Osteoblast (primary cell): ENCODE measurements at places on chromosomes 7 and 10. TPM values are rescaled to one million over a fixed set of nuclear protein-coding genes. Genes with fewer than 3 reads are reported as not detected.

DNA sequence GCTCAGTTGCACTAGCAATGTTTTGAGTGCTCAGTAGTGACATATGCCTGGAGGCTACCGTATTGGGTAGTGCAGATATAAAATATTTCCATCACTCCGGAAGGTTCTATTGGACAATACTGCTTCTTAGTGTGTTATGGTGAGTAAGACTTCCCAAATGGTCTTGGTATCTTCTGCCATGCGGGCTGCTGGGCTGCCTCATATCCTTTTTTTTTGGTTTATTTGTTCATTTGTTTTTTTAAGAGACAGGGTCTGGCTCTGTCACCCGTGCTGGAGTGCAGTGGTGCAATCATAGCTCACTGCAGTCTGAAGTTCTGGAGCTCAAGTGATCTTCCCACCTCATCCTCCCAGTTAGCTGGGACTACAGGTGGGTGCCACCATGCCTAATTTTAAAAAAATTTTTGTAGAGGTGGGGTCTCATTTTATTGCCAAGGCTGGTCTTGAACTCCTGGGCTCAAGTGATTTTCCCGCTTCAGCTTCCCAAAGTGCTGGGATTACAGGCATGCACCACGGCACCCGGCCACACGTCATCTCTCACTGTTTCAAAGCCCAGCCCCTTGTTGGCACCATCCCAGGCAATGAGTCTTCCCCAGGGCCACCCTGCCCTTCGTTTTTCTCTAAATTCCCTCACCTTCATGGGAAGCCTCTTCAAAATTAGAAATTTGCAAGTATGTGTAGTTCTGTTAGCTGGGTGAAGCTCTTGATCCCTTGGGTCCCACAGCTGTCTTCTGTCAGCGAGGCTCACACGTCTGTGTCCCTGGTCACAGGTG, 111.0 kb upstream of the KLF14 start:
- H3K4me1 ChIP-seq, result peaks cover 38% of the 10 kb centered on the region
- peak overlapping the region; percentile 43 for H3K4me3 ChIP-seq
- peak overlapping the region; percentile 94 for H3K27ac ChIP-seq
- no peaks in the 10 kb centered on the region for H3K36me3 ChIP-seq

GRCh38 chr10:60937022-60937421, 7.0 kb downstream of the RHOBTB1 start:
- no peak overlapping the region for H3K4me3 ChIP-seq
- DNase-seq, result no peak
- H3K36me3 ChIP-seq, result peaks cover 8% of the 10 kb centered on the region
- H3K27ac ChIP-seq, result no peak overlapping the region
- H3K4me1 ChIP-seq, result peaks cover 4% of the 10 kb centered on the region

DNA sequence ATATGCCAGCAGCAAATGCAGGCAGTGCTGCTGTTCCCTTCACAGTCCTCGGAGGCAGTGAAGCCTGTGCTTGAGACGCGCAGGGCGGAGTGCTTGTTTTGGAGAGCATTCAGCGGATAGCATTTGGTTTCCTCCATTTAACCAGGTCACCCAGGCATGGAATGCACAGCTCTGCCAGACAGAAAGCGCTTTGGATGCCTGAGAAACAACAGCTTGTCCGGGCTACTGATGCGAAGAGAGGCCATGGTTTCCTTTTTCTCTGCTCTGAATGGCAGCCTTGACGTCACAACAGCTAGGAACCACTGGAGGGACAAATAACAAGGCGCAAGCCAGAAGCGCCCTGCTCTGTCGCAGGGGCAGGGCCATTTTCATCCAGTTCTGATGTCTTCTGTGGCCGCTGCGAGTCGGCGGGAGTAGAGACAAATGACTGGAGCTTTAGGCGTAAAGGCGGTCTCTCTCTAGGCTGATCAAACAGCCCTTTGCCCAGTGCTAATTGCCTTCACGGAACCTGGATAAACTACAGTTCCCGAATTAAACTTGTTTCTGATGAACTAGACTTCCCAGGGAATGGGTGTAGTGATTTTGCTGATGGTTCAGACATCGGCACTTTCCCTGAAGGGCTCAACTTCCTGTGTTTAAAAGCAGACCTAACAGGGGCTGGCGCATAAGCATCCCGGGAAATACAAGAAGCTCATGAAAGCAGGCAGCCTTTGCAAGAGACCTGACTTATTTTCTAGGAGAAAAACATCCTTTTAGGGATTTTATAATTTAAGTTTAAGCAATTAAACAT, 187.6 kb upstream of the KLF14 start:
- no peak for DNase-seq
- no peaks in the 10 kb centered on the region for H3K27me3 ChIP-seq
- H3K36me3 ChIP-seq, result peaks cover 37% of the 10 kb centered on the region
- H3K4me3 ChIP-seq, result peak overlapping the region; percentile 55
- peaks cover 97% of the 10 kb centered on the region for H3K4me1 ChIP-seq

- H3K4me3 ChIP-seq, result no peak overlapping the region
- no peak for DNase-seq
- no peak overlapping the region for H3K27ac ChIP-seq
- no peaks in the 10 kb centered on the region for H3K4me1 ChIP-seq
- H3K36me3 ChIP-seq, result no peaks in the 10 kb centered on the region
Measured at GRCh38 chr10:103574097-103575061, 80.9 kb downstream of the NEURL1 start.

Gene ATG9B
- total RNA-seq, result not detected in 2 replicates

Gene PLCE1
- total RNA-seq, result 6.2 and 7.7 TPM in 2 replicates

Gene PPP1R9A
- under 0.01 TPM in 2 replicates for total RNA-seq
